ENCODE measurements at places on chromosomes 1 and 21.
A peak's percentile ranks its signal among the peaks of the same experiment; 100 is the strongest.

DNA sequence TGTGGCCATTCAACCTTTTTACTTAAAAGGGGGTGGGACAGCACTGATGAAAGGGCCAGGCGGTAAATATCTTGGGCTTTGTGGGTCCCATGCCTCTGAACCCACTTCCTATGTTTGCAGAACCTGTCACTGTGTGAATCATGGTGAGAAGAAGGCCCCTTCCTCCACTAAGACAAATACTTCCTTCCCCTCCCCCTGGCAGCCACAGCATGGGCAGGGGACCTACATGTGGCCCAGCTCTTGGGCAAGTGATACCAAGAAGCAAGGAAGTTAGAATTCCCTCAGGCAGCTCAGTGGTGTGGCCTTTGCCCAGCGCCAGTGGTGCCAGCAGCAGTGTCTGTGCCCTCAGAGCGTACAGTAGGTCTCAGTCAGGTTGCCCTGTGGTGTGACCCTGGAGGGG is 168.6 kb downstream of the TRIM33 start:
- no peak for DNase-seq

- DNase-seq, result no peak
Observed at GRCh38 chr21:16504281-16504680, 774.5 kb downstream of the USP25 start.

DNA sequence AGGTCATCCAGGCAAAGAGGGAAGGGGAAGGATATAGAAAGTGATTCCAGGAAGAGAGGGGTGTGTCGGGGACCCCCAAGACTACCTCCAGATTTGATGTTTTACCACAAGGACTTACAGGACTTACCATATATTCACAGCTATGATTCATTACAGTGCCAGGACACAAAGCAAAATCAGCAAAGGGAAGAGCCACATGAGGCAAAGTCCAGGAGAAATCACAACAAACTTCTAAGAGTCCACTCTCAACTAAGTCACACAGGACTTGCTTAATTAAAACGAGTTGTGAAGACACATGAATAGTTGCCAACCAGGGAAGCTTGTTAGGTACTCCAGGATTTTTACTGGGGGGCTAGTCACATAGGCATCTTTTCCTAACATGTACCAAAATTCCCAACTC is 217.3 kb downstream of the TTLL7 start:
- DNase-seq, result no peak

- DNase-seq, result no peak
Observed at GRCh38 chr1:207866471-207867135, 44.3 kb downstream of the CD34 start.

- DNase-seq, result no peak
Observed at GRCh38 chr1:164589961-164590507, 31.1 kb downstream of the PBX1 start.

DNA sequence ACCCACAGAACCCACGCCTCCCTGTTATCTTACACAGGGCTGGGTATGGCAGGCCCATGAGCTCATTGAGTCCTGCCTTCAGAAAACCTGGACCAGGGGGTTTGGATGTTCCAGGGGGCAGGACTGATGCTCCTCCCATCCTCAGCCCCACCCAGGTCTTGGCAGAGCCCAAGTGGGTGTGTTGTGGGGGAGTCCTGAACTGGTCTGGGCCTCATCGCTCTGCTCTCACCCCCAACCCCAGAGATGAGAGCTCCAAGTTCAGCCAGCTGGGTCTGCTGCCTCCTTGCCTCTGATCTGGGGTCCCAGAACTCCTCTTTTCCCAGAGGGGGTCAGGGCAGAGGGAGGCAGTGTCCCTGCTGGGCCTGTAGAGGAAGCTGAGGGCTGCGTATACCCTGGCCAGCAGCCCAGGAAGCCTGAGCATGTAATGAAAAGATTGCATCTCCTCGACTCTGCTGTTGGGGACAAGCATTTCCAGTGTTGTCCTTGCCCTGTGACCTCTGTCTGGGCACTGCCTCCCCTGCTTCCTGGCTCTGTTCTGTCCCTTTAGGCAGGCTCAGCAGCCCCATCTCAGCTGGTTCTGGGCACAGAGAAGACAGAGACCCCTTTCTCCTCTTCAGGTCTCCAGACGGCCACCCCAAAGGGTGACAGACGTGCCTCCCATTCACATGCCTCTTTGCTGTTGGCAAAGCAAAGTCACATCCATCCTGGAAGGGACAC is 54.7 kb upstream of the EPS8L3 start:
- no peak for DNase-seq

GRCh38 chr1:41363591-41364320 is 2.5 kb downstream of the FOXO6 start:
- no peak for DNase-seq

DNA sequence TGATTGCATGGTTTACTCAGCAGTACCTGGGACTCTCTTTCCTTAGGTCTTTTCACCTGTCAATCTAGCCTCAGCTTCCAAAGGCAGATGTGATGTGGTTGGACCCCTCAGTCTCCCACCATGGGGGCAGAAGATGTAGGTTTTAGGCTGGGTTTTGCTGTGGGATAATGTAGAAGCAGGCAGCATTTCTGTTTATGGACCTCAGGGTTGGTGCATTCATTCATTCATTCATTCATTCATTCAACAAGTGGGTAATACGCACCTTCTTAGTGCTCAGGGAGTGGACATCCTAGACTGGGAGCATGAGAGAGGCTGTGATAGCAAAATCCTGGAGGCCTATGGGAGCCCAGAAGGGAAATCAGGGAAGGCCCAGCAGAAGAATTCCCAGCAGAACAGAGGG is 209.6 kb downstream of the TRABD2B start:
- no peak for DNase-seq

- no peak for DNase-seq
Observed at GRCh38 chr1:232942413-232943294, 7.8 kb upstream of the NTPCR start.

- no peak for DNase-seq
Observed at GRCh38 chr1:216690603-216691002, 32.6 kb downstream of the ESRRG start.

- peak; percentile 19 for DNase-seq
Observed at GRCh38 chr1:94819945-94820746, at the start of gene SLC44A3. SLC44A3 (plus strand) TSS chr1:94820357; CDS start chr1:94820452, 95 bp downstream.

GRCh38 chr1:151035167-151035566 is 1.2 kb upstream of the BNIPL start:
- DNase-seq, result no peak

GRCh38 chr21:31483146-31483545 is 139.1 kb upstream of the TIAM1 start:
- no peak for DNase-seq

GRCh38 chr1:189211742-189212141 is 1265.9 kb downstream of the BRINP3 start:
- DNase-seq, result no peak

GRCh38 chr1:236854605-236854983 is 59.5 kb downstream of the MTR start:
- no peak for DNase-seq

GRCh38 chr21:44374601-44375280 is 21.3 kb downstream of the TRPM2 start:
- DNase-seq, result no peak

DNA sequence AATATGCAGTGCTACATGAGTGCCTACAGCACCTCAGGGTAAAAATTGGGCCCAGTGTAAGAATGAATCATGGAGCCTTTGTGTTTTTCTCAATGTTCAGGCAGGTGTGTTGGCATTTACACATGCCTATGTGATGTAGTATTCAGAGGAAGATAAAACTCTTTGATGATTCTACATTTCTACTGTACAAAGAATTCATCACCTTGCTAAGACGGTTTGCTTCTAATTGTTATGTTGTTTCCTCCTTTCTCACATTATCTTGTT is 867.3 kb downstream of the TTLL7 start:
- no peak for DNase-seq

- no peak for DNase-seq
Observed at GRCh38 chr1:169699707-169700106, 11.7 kb downstream of the SELL start.

GRCh38 chr1:207833381-207833780 is 77.5 kb downstream of the CD34 start:
- no peak for DNase-seq

DNA sequence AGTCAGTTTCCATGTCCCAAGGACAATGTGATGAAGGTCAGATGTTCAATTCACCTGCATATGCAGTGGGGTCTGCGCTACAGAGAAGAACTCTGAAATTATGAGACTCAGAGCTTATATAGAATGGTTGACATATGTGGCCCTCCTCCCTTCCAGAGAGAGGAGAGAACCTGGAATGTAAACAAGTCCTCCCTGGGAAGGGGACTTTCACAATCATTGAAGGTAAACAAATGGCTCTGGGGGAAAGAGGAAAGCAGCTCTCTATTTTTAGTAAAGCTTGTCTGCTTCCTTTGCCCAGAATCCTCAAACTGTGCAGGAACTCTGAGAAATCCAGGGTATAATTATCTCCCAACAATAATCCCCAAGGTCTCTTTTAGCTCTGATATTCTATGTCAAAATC is 9.8 kb downstream of the OVGP1 start:
- no peak for DNase-seq

- DNase-seq, result no peak
Observed at GRCh38 chr1:201999625-202000238, 10.7 kb upstream of the ELF3 start.

DNA sequence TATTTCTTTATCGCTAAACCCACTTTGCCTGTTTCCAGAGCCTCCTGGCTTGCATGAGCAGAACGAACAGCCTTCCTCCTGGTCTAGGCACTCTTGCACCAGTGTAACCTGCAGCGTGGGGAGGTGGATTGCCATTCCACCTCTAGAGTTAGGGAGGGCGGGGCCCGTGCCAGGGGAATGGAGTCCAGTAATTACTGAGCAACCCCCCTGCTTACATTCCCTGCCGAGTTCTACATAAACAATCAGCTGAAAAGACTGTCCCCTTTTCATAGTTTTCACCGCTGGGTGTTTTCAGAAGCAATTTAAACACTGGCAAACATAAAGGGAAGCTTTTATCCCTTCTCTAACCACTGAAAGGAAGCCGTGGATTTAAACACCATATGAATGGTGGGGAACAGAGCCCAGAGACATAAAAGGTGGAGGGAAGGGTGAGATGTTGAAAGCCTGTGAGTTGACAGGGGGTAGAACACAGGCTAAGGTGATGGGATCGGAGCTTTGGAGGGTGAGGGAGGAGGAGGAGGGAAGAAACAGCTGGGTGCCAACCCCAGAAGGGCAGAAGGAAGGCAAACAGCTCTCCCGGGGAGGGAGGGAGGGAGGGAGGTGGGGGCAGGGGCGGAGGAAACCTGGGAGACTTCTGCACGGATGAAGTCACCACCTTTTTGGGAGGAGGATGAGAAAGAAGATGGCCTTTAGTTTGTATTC is 68.0 kb upstream of the WDR26 start:
- no peak for DNase-seq

GRCh38 chr1:208928349-208929010 is 655.0 kb upstream of the CAMK1G start:
- DNase-seq, result no peak

DNA sequence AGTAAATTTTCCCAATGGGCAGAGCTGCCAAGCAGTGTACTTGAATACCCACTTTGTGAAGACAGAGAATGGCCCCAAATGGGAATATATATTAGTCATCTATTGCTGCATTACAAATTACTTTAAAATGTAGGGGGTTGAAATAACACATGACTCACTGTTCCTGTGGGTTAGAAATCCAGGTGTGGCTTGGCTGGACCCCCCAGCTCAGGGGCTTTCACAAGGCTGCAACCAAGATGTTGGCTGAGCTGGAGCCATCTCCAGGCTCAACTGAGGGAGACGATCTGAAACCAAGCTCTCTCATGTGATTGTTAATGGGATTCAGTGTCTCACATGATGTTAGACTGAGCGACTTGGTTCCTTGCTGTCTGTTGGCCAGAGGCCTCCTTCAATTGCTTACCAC is 33.4 kb upstream of the ARHGAP29 start:
- DNase-seq, result no peak

- DNase-seq, result peak; percentile 46
Observed at GRCh38 chr21:29342363-29342957, 43.7 kb downstream of the BACH1 start.

DNA sequence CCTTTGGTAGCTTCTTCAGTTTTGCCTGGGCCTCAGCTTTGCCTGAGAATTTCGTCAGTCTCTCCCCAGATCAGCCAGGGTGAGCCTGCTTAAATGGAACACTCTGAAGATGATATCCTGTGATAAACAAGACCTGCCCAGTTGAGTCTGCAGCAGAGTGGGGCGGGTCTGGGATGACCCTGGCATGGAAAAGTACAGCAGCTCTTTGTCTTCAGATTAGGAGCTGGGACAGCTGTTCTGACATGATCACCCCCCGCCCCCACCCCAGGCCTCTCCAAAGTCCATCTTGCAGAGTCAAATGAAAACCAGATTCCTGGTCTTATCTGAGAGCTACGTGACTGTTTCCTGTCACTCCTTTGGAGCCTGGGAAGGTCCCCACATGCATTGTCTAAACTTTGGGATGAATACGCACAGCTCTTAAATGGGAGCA is 2.2 kb upstream of the TMEM51 start:
- DNase-seq, result no peak

DNA sequence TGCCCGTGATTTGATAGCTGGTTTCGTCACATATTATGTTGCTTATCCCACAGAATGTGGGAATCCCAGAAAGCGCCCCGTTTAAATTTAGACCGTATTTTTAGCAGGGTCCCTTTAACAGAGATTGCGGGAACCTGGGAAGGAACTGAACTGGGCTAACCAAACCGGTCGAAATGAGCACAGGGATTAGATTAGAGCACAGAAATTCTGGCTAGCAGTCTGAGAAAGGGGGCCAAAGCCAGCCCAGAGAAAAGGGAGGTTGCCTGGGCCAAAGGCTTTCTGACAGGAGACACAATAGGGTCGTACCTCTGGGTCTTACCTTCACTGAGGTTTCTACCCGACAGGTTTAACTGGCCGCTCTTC is 327 bp downstream of the LRRC40 start:
- no peak for DNase-seq

DNA sequence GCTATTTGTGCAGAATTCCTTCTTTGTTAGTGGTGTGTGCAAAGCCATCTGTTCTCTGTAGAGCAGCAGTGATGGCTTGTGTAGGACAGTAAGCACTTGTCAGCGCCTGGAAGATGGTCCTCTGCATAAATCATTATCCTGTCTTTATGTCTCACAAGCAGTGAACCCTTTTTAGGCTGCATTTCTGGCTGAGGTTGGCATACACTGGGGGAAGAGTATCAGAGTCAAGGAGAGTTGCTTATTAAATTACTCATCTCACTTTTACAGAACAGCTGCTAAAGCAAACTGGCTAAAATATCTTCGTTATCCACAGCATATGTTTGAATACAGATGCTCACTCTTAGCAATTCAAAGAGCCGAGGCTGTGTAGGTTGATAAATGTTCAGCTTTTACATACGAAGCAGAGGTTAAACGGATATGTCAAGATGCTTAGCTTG is 54.6 kb upstream of the NCAM2 start:
- no peak for DNase-seq

GRCh38 chr1:204970937-204971336 is 72.1 kb upstream of the CNTN2 start:
- DNase-seq, result no peak
